ENCODE measurements at places on chromosomes 1 and 21.

DNA sequence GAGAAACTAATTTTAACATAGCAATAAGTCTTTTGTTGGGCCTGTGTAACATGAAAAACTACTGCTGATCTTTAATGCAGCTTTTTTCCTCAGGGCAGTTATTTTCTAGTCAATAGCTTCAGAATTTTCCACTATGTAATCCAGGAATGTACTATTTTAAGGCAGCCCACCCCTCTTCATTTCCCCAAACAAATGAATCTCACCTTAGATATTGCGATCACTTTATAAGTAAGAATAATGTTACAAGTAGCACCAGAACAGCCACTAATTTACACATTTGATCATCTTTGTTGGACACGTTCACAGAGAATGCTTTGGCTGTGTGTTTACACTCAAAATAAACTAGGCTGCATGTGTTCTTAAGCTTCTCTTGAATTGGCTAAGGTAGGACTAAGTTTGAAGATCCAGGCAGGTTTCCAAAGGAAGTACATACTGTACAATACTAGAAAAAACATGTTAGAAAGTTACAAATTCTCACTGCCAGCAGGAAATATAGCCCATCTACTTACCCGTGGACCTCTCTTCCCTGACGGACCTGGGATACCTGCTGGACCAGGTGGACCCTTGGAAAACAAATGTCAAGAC is 41.7 kb downstream of the COL24A1 start:
- DNase-seq: no peak

DNA sequence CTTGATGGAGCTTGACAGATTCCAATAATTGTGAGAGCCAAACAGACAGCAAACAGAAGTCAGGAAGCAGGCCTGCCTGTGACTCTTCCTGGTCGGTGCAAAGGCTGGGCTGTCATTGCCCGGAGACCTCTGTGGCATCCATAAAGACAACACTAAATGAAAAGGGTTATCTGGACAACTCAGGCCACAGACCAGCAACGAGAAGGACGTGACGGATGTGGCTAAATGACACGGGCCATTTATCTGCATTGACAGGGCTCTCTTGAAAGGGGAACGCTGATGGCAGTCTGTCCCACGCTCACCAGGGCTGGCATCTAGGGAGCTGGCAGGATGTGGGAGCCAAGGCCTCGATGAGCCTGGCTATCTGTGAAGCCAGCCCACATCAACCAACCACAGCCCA is 35.0 kb downstream of the HMGB4 start:
- no peak for DNase-seq

- no peak for DNase-seq
Observed at GRCh38 chr1:246178717-246179311, 328.3 kb downstream of the SMYD3 start.

DNA sequence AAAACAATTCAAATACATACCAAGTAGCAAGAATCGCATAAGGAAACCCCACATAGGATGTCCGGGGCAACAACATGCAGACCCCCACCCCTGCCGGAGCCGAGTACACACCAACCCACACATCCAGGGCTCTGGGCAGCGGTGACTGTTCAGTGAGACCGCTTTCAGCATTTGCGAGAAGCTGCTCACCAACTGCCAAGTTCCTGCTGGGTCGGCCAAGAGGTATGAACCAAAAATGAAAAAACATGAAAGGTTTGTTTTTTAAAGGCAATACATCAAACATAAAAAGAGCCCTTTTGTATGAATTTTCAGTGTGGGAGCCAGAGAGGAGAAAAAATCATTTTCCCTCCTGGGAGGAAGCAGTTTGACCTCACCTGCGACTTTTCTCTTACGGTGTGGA is 92.3 kb downstream of the SIM2 start:
- no peak for DNase-seq

- no peak for DNase-seq
Observed at GRCh38 chr1:19476450-19477190, 8.7 kb downstream of the CAPZB start.

- no peak for DNase-seq
Observed at GRCh38 chr1:244730934-244731434, 78.1 kb downstream of the DESI2 start.

DNA sequence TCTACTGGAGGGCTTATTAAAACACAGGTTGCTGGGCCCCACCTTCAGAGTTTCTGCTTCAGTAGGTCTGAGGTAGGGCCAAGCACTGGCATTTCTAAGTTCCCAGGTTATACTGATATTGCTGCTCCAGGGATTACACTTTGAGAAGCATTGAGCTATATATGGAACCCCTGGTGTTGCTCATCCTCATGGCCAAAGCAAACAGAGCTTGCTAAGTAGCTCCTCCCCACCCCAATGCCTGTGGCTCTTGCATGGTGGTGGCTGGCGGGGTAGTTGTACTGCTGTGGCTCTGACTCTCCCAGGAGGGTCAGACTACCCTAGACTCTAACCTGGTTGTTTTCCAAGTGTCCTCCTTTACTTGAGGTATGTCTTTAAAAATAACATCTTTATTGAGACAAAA is 143.6 kb downstream of the SPATA46 start:
- no peak for DNase-seq

DNA sequence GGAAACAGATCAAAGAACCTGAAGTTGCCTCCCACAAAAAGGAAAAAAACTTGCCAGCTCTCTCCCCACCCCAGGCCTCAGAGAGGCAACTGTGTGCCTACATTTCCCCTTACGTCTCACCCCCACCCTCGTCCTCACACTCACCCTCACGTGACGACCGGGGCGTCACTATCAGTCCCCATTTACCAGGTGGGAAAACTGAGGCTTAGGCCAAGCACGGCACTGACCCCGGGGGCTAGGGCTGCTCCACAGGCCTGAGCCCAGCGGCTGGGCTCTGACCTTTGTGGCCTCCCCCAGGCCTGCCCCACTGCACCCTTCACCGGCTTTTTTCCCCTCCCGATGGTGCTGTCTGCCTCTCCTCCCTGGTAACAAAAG is 51.5 kb upstream of the RUNX3 start:
- DNase-seq: no peak

DNA sequence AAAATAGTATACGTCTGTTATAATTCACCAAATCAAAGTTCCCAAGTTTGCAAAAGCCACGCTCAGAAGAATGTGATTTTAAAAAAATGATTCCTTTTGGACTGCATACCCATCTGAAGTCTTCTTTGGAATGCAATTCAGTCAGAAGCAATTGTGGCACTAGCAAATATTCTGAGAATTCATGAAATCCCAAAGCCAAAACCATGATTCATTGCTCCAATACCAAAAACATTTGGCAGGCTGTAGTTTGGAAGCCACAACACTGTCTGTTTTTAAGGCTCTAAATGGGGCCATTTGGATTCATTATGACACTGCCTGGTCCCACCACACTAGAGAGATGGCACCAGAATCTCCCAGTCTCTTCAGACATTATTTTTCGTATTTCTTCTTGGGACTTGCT is 21.8 kb upstream of the LRRC53 start:
- DNase-seq: no peak

- DNase-seq: no peak
Observed at GRCh38 chr1:1470626-1471388, 758 bp upstream of the ATAD3B start.

- no peak for DNase-seq
Observed at GRCh38 chr1:37085393-37085792, 51.1 kb upstream of the GRIK3 start.

DNA sequence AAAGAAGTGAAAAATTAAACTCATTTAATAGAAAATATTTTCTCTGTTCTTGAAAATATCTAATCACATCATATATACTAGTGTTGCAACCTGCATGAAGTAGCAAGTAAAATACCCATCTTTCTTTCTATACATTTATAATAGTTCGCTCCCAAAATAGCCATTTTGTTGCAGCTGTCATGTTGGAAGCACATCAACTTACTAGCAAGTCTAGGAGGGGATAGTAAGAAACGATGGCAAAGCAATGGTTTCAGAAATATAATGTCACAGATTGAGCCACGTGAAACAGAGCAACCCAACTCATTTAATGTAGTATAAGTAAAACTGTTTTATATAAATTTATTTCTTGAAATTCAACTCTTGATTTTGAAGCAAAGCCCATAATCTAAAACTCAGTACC is 521.8 kb downstream of the LRRIQ3 start:
- no peak for DNase-seq

- DNase-seq: no peak
Observed at GRCh38 chr1:202182040-202182877, 11.3 kb upstream of the LGR6 start.

DNA sequence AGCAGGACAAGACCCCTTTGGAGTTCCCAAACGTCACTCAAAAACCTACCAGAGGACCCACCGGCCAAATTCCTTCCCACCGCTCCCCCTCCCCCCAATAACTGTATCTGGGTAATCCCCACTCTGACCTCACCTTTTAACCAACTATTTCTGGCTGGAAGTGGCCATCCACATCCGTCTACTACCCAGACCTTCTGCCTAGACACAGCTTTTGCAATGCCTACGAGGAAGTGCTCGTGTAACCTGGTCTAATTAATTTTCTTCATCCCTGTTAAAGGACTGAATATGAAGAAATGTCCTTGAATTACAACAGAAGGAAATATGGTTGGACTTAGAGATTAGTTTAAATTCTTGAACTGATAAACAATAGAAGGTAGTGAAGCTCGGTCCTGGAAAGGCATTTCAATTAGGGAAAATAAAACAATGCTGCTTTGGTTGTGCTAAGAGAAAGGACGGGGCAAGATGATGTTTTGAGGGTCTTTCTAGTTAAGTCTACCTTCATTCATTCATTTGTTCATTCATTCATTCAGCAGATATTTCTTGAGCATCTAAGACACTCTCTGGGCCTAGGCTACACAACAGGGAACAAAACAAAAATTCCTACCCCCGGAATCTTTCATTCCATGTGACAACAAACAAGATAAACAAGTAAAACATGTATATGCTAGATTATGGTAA is 18.8 kb downstream of the AVPR1B start:
- DNase-seq: no peak

DNA sequence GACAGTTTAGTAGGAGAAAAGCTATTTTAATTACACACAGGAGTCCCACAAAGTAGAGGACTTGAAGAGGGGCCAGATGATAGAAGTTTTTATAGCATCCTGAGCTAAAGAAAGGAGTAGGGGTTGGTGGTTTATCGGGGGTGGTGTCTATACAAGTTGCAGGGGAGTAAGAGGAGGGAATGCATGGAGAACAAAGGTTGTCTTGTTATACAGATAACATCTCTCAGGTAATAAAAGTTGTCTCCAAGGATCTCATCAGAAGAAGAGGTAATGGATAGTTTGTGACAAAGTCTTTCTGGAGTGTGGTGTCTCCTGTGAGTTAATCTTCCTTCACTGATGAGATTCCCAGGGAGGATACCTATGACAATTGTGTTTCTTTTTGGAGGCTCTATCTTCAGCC is 23.4 kb upstream of the NUF2 start:
- no peak for DNase-seq

GRCh38 chr21:27225151-27225550 is 258.3 kb upstream of the ADAMTS5 start:
- no peak for DNase-seq

DNA sequence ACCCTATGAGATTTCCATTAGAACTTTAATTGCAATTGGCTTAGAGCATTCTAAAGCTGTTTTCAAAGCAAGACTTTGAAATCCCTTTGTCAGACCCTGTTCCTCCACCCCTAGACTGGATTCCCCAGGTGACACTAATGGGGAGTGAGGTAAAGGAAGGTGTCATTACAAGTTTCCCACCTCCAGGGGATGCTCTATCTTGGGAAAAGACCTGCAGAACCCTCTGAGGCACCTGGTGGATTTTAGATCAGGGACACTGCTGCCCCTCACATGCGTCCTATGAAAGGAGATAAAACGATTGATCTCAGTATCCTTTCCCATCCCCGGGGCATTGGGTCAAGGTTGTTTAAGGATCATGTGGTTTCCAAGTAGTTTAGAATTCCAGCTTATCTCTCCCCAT is 80.3 kb upstream of the RGS4 start:
- no peak for DNase-seq

DNA sequence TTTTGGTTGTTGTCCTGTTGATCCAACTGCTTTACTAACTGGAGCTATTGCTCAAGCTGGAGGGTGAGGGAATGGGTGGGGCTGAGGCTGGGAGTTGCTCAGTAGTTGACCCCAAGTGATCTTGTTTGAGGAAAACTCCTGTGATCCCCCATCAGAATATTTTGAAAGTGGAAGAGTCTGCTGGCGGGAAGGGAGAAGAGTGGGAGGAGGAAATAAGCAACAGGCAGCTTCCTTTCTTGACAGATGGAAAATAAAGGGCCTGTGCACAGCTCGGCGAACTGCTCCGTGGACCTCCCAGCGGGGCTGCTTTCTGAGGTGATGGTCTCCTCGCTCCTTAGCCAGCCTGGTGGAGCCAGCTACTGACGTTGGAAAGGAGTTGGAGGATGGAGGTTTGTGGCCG is 199.1 kb upstream of the LMO4 start:
- DNase-seq: no peak

DNA sequence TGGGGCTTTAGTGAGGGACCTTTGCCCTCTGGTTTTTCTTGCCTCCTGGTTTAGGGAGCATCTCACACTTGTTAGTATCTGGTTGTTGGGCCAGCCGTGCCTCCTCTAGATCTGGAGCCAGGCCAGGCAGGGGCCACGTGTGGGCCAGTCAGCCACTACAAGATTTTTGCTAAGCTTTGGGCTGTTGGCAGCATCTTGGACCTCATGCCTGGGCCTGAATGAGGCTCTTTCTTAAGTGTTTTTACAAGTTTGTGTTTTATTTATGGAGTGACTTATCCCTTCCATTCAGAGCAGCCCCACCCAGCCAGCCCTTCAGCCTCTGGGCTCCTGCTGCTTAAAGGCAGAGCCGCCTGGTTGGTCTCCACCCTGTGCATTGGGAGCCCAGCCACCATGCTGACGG is 1.6 kb upstream of the SH3BGRL3 start:
- peak; percentile 90 for DNase-seq

GRCh38 chr1:30545365-30545764 is 178.0 kb downstream of the MATN1 start:
- DNase-seq: peak; percentile 23

DNA sequence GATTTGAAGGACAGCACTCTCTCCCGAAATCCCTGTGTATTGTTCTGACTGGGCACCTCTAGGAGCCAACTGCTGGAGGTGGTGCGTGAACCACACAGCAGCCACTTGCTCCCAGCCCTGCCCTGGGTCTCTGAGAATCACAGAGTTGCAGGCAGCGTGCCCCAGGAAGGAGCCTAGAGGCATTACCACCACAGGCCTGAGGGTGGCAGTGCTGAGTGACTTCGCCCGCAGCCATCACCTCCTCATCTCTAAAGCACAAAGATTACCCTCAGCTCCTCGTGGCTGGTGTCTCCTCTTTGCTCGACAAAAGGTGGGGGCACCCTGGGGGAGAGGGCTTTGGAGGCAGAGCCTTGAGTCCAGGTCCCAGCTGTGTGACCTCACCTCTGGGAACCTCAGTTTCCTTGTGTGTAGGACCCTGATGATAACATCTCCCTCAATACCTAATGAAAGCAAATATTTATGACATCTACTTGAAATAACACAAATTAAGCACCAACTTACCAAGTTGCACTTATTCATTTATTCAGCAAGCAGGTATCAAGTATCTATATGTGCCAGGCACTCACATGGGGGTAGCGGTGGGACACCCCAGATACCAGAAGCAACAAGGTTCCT is 86.3 kb downstream of the VWA5B1 start:
- DNase-seq: no peak

All from foreskin melanocyte (primary cell).